ENCODE measurements at places on chromosomes 2 and 18.

- no peak for DNase-seq
Observed at GRCh38 chr2:32735348-32735747, 107.5 kb downstream of the TTC27 start.

DNA sequence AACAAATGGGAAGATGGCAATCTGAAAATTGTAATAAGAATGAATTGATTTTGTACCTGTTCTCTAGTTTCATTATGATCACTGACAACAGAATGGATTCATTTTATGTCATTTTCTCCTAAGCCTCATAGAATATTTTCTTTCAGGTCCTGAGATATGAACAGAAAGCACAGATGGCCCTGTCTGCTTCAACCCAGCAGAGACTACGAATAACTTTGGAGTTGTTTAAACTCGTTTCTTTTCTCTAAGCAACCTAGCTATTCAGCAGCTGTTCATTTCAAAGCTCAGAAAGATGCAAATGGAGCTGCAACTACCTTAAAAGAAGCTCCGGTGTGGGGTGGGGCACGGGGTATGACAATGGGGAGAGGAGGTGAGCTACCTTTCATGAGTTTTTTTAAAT lies 124.9 kb downstream of the ALK start:
- no peak for DNase-seq

- DNase-seq, result no peak
Observed at GRCh38 chr2:223215254-223215516, 163.2 kb downstream of the KCNE4 start.

DNA sequence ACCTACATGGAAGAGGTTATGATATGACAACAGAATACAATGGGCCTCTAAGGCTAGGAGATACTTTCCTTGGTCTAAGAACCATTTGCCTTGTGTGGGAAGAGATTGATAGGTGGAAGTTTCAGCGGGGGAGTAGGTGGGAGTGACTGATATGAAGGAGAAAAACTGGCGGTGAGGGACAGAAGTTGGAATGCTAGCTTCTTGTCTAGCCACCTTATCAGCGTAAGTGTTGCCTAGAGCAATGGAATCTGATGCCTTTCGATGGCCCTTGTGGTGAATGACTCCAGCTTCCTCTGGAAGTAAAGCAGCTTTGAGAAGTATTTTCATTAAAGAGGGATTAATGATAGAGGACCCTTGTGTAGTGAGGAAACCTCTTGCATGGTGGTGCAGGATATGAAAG lies 121.3 kb upstream of the GULP1 start:
- no peak for DNase-seq

DNA sequence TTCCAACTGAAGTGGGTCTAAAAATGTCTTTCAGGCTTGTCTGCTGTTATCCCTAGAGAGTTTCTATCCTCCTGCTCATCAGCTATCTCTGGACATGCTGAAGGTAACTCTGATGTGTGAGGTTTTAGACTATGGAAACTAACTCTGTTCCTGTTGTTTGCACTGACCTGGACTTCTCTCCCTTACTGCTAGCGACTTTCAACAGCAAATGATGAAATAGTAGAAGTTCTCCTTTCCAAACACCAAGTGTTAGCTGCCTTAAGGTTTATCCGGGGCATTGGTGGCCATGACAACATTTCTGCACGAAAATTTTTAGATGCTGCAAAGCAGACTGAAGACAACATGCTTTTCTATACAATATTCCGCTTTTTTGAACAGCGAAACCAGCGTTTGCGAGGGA lies 26.9 kb downstream of the RMC1 start:
- DNase-seq, result no peak

DNA sequence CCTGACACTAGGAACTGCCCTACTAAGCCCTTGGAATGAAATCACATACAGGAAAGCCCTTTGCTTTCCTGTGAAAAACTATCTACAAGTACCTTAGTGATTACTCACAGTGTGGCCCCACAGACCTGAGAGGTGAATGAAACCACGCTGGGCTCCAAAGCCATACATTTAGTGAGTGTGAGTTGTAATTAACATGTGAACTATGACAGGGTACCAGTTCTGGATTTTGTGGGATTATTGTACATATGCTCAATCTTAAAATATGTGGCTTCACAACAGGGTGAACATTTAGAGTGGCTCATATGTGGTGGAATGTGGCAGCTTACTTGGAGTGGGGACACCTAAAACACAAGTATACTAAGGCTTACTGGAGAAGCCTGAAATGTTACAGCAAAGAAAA lies 12.3 kb downstream of the KCTD1 start:
- no peak for DNase-seq

DNA sequence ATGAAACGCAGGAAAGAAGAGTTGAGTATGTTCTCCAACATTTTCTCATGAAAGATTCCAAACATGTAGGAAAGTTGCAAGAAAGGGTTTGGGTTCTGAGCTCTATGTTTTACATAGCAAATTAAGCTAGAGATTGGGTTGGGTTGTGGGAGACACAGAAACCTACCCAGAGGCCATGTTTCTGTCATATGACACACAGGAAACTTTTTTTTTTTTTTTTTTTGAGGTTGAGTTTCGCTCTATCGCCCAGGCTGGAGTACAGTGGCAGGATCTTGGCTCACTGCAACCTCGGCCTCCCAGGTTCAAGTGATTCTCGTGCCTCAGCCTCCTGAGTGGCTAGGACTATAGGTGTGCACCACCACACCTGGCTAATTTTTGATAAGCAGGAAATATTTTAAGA lies 57.6 kb downstream of the DOCK10 start:
- DNase-seq, result no peak

DNA sequence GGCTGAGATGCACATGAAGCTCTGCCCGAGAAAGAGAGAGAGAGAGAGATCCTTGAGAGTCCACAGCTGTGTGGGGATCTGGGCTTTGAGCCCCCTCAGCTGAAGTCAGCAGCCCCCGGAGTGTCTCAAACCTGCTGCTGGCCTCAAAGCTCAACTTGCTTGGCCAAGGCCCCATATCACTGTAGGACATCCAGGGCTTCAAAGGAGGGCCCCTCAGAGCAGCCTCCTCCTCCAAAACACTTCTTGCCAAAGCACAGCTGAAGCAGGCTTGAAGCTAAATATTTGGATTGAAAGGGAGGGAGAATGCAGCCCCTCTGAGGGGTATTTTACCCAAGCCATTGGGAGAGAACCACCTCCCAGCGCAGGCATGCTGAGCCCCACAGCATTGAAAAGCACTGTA lies 357.6 kb downstream of the OSR1 start:
- DNase-seq, result no peak

GRCh38 chr18:31835528-31836133 lies 75.0 kb upstream of the SLC25A52 start:
- no peak for DNase-seq

- DNase-seq, result no peak
Observed at GRCh38 chr2:178484245-178485041, 4.2 kb downstream of the PLEKHA3 start.

DNA sequence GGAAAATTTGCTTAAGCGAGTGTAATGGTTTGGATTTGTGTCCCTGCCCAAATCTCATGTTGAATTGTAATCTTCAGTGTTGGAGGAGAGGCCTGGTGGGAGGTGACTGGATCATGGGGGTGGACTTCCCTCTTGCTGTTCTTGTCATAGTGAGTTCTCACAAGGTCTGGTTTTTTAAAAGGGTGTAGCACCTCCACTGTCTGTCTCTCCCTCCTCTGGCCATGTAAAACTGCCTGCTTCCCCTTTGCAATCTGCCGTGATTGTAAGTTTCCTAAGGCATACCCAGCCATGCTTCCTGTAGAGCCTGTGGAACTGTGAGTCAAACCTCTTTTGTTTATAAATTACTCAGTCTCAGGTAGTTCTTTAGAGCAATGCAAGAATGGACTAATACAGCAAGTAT lies 6.6 kb downstream of the YIPF4 start:
- DNase-seq, result no peak

DNA sequence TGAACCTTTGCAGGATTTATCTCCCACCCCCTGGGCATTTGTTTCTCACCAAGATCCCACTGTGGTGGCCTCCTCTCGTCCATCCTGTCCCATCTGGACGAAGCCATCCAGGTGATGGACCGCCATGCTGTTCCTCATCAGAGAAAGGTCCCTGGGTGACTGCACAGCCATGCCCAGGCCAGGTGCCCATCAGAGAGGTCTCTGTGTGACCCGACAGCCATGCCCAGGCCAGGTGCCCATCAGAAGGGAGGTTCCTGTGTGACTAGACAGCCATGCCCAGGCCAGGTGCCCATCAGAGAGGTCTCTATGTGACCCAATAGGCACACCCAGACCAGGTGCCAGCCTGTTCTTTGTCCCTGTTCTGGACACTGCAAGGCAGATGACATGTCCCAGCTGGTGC lies 360.9 kb upstream of the SALL3 start:
- DNase-seq, result no peak

- no peak for DNase-seq
Observed at GRCh38 chr2:15201009-15201408, 360.1 kb downstream of the NBAS start.

DNA sequence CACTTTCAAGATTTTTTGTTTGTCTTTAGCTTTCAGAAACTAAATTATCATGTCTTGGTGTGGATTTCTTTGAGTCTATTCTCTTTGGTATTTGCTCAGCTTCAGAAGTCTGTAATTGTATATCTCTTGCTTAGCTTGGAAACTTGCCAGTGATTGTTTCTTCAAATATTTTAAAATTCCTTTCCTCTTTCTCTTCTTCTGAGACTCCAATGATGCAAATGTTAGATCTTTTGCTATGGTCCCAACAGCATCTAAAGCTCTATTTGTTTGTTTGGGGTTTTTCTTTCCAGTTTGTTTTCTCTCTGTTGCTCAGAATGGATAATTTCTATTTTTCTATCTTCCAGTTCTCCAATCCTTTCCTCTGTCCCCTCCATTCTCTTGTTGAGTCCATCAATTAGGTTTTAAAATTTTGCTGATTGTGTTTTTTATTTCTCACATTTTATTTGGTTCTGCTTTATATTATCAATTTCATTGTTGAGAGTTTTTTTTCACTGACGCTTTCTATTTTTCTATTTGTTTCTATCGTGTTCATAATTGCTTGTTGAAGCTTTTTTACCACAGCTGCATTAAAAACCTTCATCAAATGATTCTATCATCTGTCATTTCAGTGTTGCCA lies 81.5 kb upstream of the DAPL1 start:
- no peak for DNase-seq

DNA sequence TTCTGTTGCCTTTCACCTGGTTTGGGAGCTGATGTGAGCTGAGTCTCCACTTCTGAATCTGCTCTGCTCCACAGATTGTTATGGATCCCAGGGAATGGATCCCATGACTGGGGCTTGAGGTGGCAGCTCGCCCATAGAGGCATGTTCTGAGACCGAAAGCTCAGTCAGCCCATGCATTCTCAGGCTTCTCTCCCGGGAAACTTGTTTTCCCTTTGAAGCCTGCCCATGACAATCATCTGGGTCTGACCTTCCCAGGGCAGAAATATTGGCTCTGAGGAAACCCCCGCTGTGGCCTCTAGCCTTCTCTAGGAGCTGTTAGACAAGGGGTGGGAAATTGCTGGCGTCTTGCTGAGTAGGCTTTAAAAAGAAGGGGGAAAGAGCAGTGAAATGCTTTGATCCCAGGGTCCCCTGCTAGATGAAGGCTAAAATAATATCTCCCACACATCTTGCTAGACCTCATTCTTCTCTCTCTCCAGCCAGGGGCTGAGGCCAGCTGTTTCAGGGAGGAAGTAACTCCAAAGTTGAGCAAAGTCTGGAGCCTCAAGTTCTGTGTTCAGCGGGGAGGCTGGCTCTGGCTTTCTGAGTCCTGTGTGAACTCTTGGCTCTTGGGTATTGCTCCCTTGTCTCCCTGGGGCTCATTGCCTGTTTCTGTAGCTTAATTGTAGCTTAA lies 2.0 kb downstream of the VAMP8 start:
- no peak for DNase-seq

GRCh38 chr2:236558993-236559978 lies 10.3 kb upstream of the ACKR3 start:
- no peak for DNase-seq

GRCh38 chr2:213763354-213763753 lies 479.1 kb downstream of the SPAG16 start:
- no peak for DNase-seq

- DNase-seq, result no peak
Observed at GRCh38 chr2:9103663-9104277, 100.3 kb upstream of the MBOAT2 start.

DNA sequence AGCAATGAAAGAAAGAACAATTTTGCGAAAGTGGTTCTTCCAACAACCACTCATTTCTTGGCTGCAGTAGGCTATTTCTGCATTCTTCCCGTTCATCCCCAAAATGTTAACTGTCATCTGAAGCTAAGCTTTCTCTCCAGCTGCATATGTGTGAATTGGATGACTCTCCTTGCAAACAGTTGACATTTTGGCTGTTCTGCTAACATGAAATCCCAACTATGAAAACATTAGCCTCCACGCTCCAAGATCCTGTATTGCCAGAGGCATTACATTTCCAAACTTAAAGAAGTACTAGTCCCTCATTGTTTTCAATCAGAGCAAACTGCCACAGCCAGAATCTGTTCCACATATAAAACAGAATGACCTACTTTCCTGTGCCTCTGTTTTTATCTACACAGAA lies 88.5 kb downstream of the TGIF1 start:
- no peak for DNase-seq

GRCh38 chr2:69742322-69742952 lies 503 bp downstream of the ANXA4 start:
- DNase-seq, result no peak

DNA sequence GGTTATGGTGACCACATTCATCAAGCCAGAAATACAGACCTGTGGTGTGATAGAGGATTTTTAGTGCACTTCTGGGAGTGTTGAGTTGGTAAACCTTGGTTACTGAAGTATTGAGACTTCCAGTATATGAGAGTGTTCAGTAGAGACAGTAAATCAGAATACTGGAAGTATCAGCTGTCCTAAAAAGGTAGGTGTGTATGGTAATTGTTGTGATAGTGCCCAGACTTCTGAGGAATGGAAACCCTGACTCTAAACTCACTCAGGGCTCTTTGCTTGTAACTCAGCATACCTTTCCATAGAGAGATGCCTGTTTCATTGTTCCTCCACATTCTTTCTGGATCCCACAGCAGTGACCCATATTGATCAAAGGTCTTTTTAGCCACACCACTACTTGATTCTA lies 217.1 kb downstream of the SETBP1 start:
- no peak for DNase-seq

GRCh38 chr18:78927156-78927555 lies 52.5 kb upstream of the SALL3 start:
- no peak for DNase-seq

GRCh38 chr2:26396734-26397298 lies 4.9 kb upstream of the DRC1 start:
- no peak for DNase-seq

DNA sequence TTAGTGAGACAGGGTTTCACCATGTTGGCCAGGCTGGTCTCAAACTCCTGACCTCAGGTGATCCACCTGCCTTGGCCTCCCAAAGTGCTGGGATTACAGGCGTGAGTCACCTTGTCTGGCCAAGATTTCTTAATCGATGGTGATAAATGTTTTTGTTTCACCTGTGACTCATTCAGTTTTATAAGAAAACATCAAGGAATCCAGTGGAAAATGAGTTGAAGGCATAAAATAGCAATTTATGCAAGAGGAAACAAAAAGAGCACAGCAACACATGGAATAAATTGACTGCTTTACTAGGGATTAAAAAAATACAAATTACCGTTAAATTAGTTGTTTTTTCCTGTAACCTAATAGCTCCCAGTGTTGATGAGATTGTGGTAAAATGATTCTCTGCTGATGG lies 80.2 kb downstream of the CDK15 start:
- no peak for DNase-seq

Data from CMK (cell line).